Ureter (tissue), 1 donor: ENCODE measurements at places on chromosomes 12 and 14. TPM values are rescaled to one million over a fixed set of nuclear protein-coding genes. Genes with fewer than 3 reads are reported as not detected.

DNA sequence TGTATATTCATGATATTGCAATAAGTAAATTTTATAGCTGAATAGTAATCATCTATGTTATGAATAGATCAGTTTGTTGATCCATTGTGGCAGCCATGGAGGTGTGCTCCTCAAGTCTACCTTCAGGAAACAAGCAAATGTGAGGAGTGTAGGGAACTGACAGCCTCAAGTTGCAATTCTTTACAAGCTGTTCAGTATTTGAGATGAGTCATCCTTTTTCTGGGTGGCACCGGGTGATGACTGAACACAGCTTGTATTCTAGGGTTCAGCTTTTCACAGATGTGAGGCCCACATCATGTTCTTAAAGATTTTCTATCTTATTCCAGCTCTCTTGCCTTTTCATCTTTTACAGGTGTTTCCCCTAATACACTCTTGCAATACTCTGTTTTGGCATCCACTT is 452.4 kb downstream of the KCNH5 start:
- DNase-seq: no peak

DNA sequence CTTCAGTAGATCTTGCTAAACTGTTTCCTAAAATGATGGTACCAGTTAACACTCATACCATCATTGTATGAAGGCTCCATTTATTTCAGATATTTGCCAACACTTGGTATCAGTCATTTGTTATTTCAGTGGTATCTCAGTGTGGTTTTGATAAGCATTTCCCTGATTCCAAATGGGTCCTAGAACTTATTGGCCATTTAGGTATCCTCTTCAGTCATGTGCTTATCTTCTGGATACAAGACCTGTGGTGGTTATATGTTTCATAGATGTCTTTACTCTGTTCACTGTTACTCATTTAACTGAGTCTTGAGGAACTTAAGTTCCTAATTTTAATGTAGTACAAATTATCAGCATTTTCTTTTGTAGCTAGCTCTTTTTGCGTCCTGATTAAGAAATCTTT is 13.5 kb downstream of the SINHCAF start:
- no peak for DNase-seq

DNA sequence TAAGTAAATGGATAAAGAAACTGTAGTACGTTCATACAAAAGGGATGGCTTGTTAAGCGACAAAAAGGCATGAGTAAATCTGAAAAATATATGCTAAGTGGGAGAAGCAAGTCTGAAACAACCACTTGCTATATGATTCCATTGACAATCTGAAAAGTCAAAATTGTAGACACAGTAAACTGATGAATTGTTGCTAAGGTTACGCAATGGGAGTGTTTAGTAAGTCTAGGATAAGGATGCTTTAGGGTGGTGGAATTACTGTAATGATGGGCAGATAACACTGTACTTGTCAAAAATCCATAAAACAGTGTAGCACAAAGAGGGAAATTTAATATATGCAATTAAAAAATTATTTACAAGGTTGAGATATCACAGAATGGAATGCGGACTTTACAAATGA is 984.9 kb downstream of the FSCB start:
- no peak for DNase-seq

DNA sequence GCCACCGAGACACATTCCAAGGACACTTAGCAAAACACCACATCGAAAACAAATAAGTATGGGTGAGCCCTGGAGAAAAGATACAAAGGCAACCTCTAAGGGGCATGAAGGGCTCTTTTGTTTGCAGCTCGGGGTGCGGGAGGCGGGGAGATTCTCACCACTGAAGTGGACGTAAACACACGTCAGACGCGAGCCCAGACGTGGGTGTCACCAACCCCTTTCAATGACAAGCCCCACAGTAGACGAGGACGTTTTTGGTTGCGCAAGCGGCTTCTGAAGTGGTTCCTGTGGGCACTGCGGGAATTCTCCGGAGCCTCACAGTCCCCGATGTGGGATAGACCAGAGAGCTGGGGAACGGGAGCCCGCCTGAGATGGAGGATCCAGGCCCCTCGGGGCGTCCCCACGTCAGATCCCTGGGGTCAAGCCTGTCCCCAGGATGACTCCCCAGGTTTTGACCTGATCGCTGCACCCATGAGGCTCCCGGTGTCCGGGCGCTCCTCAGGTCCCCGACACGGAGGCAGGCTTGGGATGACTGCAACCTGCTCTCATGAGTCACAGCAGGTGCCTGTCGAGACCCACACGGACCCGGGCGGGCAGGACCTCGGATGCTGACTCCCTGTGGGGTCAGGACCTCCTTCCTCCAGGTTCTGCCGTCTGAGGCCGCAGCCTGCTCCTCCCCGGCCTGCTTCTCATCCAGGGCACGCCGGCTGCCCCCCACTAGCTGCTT is 20.3 kb upstream of the ADGRD1 start:
- DNase-seq: no peak

DNA sequence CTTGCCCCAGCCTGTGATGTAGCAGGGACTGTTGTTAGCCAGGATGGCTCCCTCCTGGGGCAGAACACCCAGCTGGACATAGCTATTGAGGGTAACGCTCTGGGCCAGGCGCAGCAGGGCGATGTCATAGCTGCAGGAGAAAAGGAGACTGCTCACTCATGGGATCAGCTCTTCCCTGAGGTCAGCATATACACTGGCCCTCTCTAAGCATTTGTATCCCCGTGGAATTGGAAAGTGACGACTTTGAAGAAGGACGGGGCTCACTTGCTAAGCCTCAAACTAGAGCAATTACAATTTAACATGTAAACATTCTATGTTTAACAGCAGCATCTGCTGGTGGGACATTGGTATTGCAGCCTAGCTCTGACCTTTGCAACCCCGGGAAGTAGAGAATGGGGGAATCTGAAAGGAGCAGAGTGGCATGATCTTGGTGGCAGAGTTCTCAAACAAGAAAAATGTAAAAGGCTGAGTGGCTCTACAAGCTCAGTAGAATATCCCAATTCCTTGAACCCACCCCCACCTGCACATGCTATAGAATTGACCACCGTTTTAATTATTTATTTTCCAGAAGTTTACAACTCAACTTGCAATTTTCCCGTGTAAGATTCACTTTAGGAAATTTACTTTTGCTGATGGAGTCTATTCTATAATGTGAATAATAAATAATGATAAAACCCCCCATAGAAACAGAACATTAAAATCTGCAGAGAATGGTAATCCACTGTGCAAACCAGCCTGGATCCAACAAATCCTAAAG is 5.0 kb downstream of the CELA1 start:
- peak; percentile 74 for DNase-seq

DNA sequence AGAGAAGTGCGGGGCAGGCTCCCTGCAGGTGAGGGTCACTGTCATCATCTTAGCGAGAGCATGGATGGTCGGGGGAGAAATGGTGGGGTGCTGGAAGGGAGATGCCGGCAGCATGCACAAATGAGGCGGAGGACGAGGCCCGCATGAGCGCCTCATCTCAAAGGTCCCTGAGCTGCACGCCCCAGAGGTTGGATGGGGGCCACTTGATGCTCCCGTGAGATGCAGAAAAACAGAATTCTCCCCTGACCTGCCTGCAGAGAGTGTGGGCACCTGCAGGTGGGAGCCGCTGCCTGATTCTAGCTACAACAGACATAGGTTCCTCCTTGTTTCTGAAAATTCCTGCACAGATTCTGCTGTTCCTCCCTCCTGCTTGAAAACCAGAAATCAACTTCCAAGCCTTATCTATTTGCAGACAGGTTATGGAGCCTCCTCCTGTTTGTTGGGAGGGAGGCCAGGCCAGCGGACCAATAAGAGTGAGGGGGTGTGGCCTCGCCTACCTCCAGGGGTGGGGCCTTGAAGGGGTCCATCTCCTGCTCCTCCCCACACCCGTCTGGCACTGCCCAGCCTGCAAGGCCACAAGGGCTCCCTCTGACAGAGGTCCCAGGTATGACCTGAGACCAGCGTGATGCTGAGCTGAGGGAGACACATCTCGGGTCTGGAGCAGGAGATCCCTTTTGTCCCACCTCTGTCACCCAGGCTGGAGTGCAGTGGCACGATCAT is 67.2 kb downstream of the KDM2B start:
- no peak for DNase-seq

- DNase-seq: no peak
These were observed 68.2 kb upstream of the CLMN start for GRCh38 chr14:95387826-95388445.

GRCh38 chr14:86613786-86614185 is 1083.8 kb downstream of the FLRT2 start:
- DNase-seq: no peak

TPH2 gene
- total RNA-seq: not detected

KLC1 gene
- total RNA-seq: 179 TPM

GALNT16 gene
- total RNA-seq: 1.6 TPM

DNA sequence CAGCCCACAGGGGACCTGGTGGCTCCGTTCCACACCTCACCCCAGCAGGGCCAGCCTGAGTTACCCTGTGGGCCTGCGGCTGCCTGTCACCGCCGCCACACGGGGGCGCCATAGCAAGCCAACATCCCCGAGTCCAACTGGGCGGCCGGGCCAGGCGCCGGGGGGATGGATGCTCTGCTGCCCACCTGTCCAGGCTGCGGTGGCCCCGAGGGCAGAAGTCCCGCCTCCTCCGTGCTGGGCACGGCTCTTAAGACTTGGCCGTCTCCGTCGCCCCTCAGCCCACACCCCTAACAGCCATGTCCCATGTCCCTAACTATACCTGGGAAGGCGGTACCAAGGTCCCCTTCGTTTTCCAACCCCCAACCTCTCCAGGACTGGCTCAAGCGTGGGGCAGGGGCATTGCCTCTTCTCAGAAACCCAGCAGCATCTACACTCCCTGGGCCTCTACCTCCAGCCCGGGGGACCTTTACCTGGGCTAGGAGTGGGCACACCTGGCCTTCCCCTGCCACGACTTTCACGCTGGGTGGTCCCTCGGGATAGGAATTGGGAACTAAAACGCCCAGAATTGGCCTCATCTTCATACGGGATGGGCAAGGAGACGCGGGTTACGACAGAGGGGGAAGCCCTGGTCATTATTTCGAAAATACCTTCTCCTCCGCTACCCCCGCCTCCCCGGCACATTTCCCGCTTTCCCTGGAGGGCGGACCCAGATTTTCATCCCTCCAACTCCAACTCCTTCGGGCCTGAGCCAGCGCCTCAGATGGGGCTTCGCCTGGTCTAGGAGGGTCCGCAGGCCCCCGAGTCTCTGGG is 1.1 kb upstream of the CYP46A1 start:
- DNase-seq: peak; percentile 82

DNA sequence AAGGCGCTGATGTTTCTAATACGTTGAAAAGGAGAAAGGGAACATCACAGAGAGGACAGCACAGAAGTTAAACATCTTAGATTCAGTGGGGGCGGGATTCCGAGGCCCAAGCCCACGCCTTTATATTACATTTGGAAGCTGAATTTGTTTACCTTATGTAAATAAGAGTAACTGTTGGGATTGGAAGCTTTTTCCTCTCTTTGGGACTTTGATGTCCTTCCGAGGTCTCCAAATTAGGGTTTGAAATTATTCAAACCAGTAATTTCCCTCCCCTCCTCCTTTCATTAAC is 6.4 kb downstream of the FOXA1 start:
- no peak for DNase-seq

DNA sequence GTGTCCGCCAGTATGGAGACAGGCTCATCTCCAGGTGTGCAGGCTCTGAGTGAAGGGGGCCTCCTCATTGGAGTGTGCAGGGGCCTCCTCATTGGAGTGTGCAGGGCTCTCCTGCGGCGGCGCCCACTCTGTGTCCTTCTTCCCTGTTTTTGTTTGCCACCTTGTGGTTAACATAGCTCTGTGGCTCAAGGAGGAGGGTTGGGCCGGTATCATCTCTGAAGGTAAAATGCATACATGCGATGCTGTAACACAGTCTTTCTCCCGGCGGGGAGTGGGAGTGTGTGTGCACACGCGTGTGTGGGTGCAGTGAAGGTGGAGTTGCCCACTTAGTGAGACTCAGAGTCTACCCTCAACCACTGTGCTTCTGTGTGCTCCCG is 429.4 kb downstream of the ZFP36L1 start:
- no peak for DNase-seq

- DNase-seq: no peak
These were observed 59.6 kb upstream of the GALNT9 start for GRCh38 chr12:132389026-132389425.

DNA sequence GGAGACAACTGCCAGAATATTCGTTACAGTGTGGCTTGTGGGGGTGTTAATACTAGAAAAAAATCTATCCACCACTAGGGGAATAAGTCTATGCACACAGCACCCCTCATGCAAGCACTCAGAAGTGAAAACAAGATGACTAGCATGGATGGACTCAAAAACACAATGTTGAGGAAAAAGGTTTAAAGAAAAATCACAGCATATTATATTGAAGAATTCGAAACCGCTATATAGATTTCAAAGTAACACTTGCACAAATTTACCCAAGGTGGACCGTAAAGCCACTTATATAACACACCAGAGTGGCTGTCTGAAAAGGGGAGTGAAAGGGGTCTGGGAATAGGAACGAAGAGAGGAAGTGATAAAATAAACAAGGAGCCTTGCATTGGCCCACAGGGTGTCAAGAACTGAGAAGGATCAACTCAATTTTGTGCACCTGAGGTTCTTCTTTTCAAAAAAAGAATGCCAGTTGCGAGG is 544 bp downstream of the ABCD4 start:
- no peak for DNase-seq

SLC6A12 gene
- total RNA-seq: 1.2 TPM

TMEM253 gene
- total RNA-seq: 1.6 TPM

SPTSSA gene
- 26.8 TPM for total RNA-seq

DNA sequence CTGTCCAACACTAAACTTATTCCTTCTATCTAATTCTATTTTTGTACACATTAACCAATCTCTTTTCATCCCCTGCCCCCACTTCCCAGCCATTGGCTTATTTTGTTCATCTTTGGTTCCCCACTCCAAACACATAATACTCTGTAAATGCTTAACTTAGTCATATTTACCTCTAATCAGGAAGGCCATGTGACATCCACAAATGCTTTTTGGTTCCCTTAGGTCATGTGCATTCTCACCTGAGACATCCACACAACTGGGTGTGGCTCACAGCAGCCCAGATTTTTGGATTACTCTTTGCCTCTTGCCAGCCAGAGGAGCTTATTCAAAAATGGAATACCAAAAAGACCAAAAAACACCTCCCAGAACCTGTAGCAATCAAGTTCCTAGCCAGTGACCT is 28.4 kb downstream of the ARL1 start:
- no peak for DNase-seq

DNA sequence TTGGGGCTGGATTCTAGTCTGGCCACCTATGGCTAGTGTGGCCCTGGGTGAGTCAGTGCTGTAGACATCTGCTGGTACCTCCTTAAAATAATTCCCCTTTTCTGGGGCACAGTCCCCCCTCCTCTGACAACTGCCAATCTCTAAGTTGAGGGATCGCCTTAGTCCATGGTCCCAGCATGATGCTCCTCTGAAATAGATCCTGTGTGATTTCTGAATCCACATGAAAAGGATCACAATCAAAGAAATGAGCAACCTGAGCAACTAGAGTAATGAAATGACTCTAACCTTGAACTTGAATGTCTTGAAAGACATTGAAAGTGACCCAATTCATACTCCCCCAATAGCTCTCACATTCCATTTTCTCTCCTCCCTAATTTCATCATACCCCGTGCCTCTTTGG is 332.5 kb downstream of the VRK1 start:
- no peak for DNase-seq

RNFT2 gene
- total RNA-seq: 7.2 TPM
